ENCODE measurements at places on chromosomes 4 and X.

DNA sequence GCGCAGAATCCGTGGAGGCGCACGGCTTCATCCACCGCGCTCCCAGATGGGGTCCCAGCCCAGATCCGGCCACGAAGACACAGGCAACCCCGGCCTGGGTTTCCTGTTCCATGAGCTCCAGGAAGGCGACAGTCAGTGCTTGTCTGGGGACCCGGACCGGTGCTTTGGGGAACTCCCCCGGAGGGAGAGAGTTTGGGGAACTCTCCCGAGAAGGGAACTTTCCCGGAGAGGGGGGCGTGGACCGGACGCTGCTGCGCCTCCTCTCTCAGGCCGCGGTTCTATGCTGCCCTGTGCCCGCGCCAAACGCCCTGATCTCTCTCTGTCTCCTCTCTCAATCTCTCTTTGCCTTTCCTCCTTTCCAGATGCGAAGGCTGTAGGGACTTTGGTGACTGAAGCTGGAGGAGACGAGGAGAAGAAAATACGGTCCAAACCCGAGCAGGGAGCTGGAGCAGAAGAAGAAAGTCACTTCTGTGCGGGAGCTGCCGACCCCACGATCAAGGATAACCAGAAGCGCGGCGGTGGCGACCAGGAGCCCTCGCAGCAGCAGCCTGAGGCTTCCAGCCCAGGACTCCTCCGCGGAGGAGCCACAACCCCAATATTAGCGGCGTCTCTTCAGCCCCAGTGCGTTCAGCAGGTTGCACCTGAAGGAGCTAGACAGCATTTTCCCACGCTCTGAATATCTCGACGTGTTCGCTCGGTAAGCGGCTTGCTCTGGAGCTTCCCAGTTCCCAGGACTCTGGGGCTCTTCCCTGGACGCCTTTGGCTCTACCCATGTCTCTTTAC is 47.6 kb upstream of the NKAP start:
- no peak for DNase-seq

GRCh38 chr4:62407534-62407933 is 1207.4 kb downstream of the ADGRL3 start:
- DNase-seq = no peak

GRCh38 chrX:153897899-153898298 is 6.6 kb upstream of the AVPR2 start:
- DNase-seq = no peak

DNA sequence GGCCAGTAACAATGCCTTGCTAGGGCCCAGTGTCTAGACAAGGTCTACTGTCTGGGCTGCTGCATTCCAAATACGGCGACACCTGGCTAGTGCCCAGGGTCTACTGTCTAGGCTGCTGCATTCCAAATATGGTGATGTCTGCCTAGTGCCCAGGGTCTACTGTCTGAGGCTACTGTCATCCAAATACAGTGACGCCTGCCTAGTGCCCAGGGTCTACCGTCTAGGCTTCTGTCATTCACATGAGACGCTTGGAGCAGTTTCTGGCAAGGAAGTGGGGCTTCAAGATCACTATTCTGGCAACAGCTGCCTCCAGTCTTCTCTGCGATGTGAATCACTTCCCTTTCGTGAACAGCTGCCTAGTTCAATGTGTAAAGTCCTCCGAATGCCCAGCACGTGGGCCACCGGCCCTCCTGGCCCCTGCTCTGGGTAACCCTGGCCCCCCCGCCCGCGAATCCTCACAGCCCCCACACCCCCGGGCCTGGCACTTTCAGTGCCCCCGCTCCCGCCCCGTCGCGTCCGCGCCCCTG is 12.7 kb downstream of the ACOX3 start:
- DNase-seq = peak; percentile 69

DNA sequence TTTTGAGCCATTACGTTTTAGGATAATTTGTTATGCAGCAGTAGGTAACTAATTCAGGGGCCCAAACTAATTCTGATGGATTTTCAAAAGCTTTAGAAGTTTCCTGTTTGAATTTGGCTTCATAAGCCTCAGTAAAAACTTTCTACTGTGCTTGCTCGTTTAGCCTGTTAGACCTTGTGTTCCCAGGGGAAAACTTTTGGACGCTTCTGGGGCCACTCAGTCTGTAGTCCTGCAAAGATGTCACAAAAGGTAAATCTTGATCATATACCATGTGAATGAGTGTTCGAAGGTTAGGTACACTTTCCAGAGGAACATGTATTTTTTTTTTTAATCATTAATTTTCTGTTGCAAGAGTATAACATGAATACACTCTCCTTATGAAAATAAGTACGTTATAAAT is 70.7 kb downstream of the SUPT20HL2 start:
- no peak for DNase-seq

DNA sequence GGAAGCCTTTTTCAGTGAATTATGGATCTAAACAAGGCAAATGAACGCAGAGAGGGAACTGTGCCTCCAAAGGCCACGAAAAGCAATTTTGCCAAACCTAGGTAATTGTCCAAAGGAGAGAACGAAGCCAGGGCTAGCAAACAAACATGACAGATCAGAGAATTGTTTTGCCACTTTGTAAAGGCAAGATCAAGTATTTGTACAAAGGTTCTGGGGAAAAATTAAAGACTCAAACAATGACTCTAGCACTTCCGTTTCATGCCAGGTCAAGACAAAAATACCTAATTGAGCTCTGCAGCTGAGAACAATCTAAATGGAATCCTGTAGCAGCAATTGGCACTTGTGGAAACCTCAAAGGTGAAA is 8.5 kb downstream of the RBM47 start:
- no peak for DNase-seq

GRCh38 chrX:44992775-44993174 is 119.8 kb downstream of the KDM6A start:
- no peak for DNase-seq

GRCh38 chr4:38179690-38180377 is 219.6 kb downstream of the PTTG2 start:
- DNase-seq = peak; percentile 67

- no peak for DNase-seq
Measured at GRCh38 chrX:69813677-69814076, 197.8 kb downstream of the EDA start.

DNA sequence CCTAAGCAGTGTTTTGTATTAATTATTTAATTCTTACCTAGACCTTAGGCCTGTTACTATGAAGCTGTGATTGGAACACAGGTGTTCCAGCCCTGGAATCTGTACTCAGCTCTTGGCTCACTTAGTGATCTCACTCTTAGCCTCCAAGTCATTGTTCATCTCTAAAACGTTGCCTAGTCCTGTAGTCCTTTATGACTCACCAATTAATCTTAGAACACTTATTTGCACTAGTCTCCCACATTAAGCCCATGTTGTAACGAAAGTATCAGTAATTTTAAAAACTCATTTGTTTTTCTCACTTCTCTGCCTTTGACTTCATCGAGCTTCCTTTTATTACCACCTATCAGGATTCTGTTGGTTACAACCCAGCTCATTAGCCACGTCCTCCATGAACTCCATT is 1224.7 kb upstream of the TENM3 start:
- DNase-seq = peak; percentile 3

GRCh38 chr4:124105212-124105611 is 607.3 kb downstream of the ANKRD50 start:
- peak; percentile 12 for DNase-seq

- DNase-seq = no peak
Measured at GRCh38 chrX:50805276-50805675, 8.7 kb downstream of the SHROOM4 start.

GRCh38 chrX:53440621-53441517 is 6.7 kb upstream of the HSD17B10 start:
- DNase-seq = peak; percentile 64

- DNase-seq = no peak
Measured at GRCh38 chr4:159042097-159042605, 60.7 kb upstream of the RAPGEF2 start.

- DNase-seq = no peak
Measured at GRCh38 chr4:143288171-143288570, 48.5 kb upstream of the GAB1 start.

DNA sequence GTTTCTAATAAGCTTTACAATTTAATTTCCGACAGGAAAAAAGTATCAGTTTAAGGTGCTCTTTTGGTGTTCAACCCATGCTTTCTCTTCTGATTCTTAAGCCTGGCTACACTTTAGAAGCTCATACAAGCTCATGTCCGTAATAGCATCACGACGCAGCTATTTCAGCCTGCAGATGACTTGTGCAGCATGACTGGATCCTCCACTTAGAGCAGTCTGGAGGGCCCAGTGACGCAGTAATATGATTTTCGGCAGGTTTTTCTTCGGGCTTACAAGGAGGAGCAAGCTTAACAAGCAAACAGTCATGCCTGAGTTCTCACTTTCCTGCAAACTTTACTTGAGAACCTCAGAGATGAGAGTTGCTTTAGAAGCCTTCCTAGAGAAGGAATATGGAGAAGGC is 85.3 kb upstream of the MAML3 start:
- no peak for DNase-seq

DNA sequence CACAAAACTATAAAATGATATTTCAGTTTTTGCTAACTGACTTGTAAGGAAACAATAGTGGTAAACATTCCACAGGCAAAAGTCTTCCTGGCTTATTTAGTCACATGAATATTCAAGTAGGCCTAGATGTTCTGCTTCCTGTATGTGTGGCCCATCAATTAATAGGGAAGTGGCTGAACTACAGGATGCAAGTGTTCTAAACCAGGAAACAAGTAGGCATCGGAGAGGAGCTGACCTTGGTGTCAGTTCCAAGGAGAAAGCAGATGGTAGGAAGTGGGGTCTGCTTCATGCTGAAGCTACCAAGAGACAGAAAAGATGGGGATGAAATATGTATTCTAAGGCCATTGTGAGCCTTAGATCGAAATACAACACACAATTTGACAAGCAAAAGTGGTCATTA is 149.7 kb downstream of the ANTXR2 start:
- no peak for DNase-seq
